GM04503 (cell line): ENCODE measurements at places on chromosomes 1 and 21.
A peak's percentile ranks its signal among the peaks of the same experiment; 100 is the strongest.

- no peak for DNase-seq
Measured at GRCh38 chr1:223525546-223525945, 132.3 kb downstream of the CCDC185 start.

GRCh38 chr1:55828044-55828443 lies 612.9 kb upstream of the USP24 start:
- no peak for DNase-seq

DNA sequence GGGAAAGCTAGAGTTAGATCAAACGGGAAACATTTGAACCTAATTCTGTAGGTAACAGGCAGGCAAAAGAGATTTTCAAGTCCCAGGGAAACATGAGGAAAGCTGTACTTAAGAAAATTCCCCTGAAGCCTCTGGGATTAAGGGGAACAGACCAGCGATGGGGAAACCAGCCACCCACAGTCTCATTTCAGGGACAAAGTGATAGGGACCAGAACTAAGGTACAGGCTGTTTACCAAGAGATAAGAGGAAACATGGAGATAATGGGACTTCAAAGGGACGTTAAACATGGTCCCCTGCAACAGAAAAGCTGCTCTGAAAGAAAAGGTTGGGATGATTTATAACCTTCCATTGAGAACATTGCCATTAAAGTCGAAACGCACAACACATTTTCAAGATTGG lies 84.4 kb downstream of the NTPCR start:
- DNase-seq, result no peak

DNA sequence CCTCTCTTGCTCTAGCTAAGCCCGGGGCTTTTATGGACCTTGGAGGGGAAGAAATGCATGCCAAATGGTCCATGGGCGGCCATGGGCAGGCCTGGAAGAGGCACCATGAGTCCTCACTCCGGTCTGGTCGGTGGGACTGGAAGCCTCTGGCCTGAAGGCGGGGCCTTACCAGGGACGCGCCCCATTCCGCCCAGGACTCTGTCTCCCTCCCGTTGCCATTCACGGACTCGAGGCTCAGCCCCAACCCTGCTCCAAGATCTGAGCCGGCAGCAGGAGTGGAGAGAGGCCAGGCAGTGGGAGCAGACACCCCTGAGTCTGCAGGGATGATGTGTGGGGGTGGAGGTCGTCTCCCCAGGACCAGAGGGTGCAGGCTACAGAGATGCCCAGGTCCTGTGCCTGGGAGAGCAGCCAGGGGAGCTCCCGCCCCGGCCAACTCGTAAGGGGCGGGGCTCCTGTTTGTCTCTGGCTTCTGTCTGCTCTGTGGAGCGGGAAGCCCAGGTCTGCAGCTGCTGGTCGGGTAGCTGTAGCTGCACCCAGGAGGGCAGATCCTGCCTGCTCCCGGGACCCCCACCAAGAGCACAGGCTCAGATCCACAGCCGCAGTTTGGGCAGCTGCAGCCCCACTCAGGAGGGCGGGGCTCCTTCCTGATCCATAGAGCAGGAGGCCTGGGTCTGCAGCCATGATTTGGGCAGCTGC lies 8.3 kb upstream of the KANK4 start:
- no peak for DNase-seq

- DNase-seq, result no peak
Measured at GRCh38 chr1:67332653-67333529, 25.2 kb downstream of the IL12RB2 start.

DNA sequence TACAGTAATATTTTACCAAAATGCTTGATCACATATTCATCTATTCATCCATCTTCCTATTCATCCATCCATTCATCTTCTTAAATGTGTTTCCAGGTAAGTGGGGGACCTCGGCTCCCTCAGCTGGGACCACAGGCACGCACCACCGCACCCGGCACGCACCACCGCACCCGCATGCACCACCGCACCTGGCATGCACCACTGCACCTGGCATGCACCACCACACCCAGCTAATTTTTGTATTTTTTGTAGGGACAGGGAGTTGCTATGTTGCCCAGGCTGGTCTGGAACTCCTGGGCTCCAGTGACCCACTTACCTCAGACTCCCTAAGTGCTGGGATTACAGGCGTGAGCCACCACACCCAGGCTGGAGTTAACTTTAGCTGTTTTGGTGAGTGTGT lies 21.2 kb downstream of the ACTRT2 start:
- no peak for DNase-seq

GRCh38 chr1:59707178-59707791 lies 107.5 kb upstream of the HOOK1 start:
- DNase-seq, result peak; percentile 93

- DNase-seq, result no peak
Measured at GRCh38 chr1:115329965-115330364, 8.1 kb downstream of the NGF start.

- no peak for DNase-seq
Measured at GRCh38 chr1:19197845-19198244, 12.2 kb downstream of the UBR4 start.

- peak; percentile 37 for DNase-seq
Measured at GRCh38 chr1:161738627-161739287, 10.8 kb upstream of the DUSP12 start.

DNA sequence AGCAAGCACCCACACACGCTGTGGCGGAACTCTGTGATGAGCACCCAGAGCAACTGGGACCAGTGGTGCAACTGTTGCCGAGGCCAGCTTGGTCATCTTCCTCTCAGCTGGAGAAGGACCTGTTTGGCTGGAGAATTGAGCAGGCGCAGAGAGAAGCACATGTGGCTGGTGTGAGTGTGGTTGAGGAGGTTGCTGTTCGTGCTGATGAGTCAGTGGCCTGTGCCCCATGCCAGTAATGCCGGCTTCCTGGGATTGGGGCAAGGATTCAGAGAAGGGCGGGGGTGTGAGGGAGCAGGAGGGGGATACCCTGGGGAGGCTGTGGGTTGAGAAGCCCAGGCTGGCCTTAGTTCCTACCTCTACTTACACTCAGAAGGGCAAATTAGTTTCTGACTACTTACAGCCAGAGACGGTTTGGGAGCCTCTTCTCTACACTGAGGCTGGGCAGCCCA lies 57.5 kb upstream of the EPS8L3 start:
- DNase-seq, result peak; percentile 94

DNA sequence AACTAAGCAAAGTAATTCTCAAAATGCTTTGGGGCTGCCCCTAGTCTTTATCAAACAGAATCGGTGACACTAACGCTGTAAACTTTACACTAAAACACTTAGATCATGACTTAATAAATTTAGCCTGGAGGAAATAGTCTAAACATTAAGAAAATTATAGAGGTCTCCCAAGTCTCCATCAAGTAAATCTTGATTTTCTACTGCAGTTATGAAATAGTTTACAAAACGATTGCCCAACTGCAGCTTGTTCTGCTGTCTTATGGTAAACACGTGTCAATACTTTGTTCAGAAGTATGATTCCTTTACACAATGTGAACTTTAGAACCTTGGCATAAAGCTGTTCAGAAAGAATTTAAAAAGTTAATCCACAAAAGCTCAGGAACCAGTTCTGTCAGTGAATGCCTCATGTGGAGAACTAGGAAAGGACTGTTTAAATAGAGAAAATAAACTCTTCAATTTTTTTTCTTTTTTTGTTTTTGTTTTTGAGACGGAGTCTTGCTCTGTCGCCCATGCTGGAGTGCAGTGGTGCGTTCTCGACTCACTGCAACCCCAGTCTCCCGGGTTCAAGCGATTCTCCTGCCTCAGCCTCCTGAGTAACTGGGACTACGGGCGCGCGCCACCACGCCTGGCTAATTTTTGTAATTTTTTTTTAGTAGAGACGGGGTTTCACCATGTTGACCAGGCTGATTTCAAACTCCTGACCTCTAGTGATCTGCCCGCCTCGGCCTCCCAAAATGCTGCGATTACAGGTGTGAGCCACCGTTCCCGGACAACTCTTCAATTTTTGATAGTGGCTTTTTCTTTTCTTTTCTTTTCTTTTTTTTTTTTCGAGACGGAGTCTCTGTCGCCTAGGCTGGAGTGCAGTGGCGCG lies 1.6 kb downstream of the DDI2 start:
- DNase-seq, result peak; percentile 79

- no peak for DNase-seq
Measured at GRCh38 chr1:22767852-22768251, 57.2 kb downstream of the EPHB2 start.

DNA sequence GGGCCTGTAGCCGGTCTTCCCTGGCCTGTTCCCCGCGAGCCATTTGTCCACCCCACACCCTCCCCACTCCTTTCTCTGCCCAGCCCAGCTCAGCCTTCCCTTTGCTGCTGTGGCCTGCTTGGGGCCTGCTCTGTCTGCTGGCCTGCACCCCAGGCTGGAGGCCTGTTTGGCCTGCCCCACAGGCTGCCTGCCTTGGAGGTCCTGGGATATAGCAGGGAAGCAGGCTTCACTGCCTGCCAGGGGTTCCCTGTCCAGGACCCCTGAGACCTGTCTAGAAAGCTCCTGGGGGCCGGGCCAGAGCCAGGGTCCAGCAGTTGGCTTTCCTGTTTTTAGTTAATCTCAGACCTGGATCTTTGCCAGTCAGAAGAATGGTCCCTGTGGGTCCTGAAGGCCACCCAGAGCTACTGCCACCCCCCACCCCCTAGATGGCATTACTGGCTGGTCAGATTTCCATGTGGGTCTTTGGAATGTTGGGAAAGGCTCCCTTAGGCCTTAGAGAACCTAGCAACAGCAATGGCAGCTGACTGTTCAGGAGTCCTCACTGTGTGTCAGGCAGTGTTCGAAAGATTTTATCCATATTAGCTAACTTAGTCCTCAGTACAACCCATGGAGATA lies 7.7 kb downstream of the ZNF362 start:
- no peak for DNase-seq

- no peak for DNase-seq
Measured at GRCh38 chr1:110787328-110788071, 85.4 kb upstream of the CD53 start.

- DNase-seq, result no peak
Measured at GRCh38 chr21:35227786-35228185, 178.7 kb upstream of the RUNX1 start.

DNA sequence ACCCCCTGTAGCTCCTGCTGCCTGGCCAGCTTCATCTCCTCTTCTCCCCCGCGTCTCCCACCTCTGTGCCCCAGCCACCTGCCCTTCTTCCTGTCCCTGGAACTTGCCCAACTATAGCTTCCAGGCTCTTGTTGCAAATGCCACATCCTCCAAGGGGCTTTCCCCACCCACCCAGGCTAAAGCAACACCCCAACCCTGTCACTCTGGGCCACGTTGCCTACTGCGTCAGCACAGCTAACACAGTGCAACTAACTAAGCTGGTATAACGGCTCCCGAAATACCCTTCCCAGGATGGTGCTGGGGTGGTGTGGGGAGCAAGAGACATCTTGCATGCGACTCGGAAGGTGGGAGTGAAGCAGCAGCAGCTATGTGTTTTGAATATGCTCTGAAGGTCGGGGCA lies 19.7 kb downstream of the CAMK2N1 start:
- DNase-seq, result no peak
